ENCODE measurements at places on chromosomes 2 and 18.

DNA sequence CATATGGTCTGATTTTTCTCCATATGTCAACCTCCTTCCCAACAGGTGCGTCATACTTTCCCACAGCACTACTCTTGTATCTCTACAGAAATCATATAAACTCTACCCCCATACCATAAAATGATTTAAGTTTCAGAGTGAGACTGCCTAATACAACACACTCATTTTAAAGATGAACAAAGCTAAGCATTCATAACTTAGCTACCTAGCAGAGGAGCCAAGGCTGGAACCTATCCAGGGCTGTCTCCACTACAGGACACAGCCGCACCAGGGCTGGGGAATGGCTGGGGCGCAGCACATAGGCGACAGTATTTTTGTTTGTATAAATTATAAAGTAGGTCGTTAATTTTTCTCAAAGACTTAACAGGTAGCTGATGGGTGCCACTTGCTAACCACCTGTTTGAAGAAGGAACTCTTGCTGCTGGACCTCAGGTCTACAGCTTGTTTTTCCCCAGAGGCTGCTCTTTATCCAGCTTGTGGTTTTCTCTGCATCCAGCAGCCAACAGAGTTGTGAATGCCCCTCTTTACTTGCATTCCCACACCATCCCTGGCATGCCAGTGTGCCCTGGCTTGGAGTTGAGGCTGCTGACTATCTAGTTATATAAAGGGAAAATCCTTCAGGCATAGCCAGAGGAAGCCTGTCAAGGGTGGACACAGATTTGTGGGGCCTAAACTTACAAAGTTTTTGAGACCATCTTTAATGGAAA is 62.0 kb downstream of the HNRNPLL start:
- DNase-seq: no peak

- DNase-seq: no peak
These were observed 12.0 kb downstream of the SNORC start for GRCh38 chr2:232882085-232882484.

GRCh38 chr2:38178119-38178518 is 102.2 kb upstream of the CYP1B1 start:
- no peak for DNase-seq

DNA sequence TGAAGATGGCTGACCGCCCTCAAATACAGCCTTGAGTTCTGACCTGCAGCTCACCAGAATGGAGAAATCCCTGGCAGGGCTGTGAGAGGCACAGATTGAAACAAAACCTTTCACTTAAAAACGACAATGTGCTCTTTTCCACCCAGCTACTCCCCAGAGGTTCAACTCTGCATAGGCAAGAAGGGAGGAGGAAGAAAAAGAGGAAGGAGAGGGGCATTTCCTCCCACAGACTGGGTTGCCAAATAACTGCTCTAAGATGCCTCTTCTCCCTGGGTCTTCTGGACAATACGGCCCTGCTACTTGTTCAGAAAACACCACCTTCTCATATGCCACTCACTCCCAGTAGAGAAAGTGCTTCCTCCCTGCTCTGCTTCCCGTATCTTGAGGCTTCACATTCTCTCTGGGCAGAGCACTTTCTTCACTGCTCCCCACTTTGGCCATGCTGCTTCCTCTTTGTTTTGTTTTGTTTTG is 136.4 kb upstream of the SLC1A4 start:
- DNase-seq: no peak

DNA sequence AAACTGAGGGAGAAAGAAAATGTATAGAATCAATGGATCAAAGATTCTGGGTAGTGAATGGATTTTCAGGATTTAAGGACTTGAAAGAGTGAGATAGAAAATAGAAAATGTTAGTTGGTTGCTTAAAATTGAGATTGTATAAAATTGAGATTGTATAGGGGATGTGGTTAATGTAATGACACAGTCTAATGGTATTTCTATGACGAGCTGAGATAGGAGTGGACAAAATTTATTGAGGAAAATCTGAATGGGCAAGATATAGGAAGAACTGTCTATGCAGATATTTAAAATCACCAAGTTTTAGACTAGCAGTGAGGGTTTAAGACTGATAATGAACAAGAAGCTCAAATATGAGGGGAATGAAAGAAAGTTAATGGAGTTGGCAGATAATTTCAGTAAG is 406.6 kb downstream of the NYAP2 start:
- no peak for DNase-seq
